ENCODE measurements at places on chromosomes 13 and 19. TPM values are rescaled to one million over a fixed set of nuclear protein-coding genes. Genes with fewer than 3 reads are reported as not detected.

DNA sequence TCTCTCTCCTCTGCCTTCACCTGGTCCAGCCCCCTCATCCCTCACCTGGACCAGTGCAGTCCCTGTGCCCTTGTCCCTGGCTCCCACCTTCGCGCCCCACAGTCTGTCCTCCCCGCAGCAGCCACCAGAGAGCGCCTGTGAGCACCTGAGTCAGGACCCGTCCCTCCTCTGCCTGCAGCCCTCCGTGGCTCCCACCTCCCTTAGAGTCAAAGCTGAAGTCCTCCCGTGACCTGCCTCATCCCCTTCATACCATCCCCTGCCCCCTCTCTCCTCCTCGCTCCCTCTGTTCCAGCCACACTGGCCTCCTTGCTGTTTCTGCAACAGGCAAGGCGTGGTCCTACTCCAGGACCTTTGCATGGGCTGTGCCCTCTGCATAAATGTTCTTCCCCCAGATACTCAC is 10.3 kb downstream of the CELF5 start:
- DNase-seq = peak; percentile 49

GRCh38 chr19:48398102-48398374 is 4.6 kb downstream of the GRIN2D start:
- no peak for DNase-seq

DNA sequence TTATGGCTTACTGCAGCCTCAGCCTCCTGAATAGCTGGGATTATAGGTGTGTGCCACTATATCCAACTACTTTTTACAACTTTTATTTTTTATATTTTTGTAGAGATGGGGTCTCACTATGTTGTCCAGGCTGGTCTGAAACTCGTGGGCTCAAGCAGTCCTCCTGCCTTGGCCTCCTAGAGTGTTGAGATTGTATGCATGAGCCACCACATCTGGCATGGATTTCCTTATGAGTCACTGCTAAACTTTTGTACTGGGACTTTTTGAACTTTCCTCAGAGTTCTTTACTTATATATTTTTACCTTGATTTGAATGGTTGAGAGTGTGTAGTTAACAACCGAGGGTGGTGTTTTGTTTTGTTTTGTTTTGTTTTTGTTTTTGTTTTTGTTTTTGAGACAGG is 33.4 kb downstream of the DNAJC3 start:
- DNase-seq = no peak

The LRRC8E gene
- 5.7 TPM for total RNA-seq

DNA sequence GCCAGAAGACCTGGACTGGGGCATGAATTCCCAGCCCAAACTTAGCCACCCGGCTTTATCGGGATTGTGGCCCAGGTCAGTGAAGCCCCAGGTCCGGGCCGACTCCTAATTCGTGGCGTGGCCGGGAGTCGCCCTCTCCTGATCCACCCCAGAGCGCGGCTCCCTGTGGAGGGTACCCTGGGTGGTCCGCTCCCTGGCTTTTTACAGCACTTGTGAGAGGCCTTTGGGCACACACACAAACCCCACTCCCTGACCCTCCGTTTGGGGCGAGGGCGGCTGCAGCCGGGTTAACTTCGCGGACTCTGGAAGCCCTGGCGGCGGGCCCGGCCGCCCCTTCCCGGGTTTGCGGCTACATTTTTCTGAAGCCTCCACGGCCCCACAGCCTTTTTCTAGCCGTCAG is 56.4 kb downstream of the ZNF568 start:
- DNase-seq = no peak

GRCh38 chr19:32530773-32531172 is 50.2 kb upstream of the PDCD5 start:
- DNase-seq = no peak

The ZNF324B gene
- total RNA-seq = 12.6 TPM

GRCh38 chr13:46339035-46339666 is 47.9 kb downstream of the RUBCNL start:
- no peak for DNase-seq

The MBD3L2 gene
- total RNA-seq = not detected

The THSD1 gene
- 0.09 TPM for total RNA-seq

- no peak for DNase-seq
These were observed 13.9 kb upstream of the DNAJC15 start for GRCh38 chr13:43009506-43009905.

- DNase-seq = no peak
These were observed 1.3 kb upstream of the PVR start for GRCh38 chr19:44642377-44642776.

The CA11 gene
- total RNA-seq = 14.8 TPM

DNA sequence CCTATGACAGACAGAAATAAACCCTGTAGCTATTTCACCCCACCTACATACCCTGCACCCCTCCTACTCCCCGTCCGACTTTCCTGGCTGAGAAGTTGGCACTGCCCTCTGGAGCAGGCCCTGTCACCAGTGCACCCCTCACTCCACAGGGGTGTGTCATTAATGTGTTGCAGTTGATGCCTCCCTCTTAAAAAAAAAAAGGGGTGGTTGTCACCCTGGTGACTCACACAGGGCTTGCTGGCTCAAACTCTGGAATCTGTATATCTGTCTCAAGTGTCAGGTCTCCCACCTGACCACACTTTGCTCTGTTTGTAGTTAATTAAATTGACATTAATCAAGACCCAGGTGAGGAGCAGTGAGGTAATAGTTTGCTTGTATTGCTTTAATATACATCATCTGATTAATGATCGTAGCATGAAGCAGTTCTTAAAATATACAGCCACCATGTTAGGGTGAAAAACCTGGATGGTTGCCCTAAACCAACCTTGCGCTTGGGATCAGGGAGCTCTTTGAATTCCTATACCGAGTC is 2.0 kb upstream of the GATAD2A start:
- peak; percentile 71 for DNase-seq

GRCh38 chr13:94309576-94309975 is 169.9 kb downstream of the DCT start:
- no peak for DNase-seq

DNA sequence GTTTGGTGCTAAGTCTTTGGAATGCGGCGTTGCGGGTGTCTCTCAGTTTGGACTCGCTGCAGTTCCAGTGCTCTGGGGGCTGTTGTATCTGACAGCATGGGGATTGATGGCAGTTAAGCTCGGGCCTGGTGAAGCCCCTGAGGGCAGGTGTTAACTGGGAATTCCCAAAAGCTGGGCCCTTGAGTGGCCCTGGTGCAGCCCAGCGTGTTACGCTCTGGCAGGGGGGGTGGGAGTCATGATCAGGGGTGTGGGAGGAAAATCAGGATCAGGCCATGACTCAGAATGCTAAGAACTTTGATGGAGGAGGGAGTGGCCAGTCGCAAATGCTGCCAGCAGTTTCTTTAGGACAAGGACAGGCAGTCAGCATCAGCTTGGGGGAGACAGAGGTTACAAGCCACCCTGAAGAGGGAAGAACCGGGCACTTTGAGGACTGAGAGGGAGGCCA is 19.6 kb downstream of the AP2A1 start:
- peak; percentile 37 for DNase-seq

- DNase-seq = no peak
These were observed 29.1 kb upstream of the PCDH9 start for GRCh38 chr13:67259208-67259607.

- DNase-seq = no peak
These were observed 29.0 kb downstream of the CARS2 start for GRCh38 chr13:110676595-110677587.

- no peak for DNase-seq
These were observed 20.4 kb upstream of the SPRY2 start for GRCh38 chr13:80361298-80361697.
